Stimulated activated CD8-positive, alpha-beta memory T cell treated with anti-CD3 and anti-CD28 coated beads, Interleukin-7, amount 100 ng/mL, for 4 hours (primary cell): ENCODE measurements at places on chromosomes 6 and 20.
A peak's percentile ranks its signal among the peaks of the same experiment; 100 is the strongest.

DNA sequence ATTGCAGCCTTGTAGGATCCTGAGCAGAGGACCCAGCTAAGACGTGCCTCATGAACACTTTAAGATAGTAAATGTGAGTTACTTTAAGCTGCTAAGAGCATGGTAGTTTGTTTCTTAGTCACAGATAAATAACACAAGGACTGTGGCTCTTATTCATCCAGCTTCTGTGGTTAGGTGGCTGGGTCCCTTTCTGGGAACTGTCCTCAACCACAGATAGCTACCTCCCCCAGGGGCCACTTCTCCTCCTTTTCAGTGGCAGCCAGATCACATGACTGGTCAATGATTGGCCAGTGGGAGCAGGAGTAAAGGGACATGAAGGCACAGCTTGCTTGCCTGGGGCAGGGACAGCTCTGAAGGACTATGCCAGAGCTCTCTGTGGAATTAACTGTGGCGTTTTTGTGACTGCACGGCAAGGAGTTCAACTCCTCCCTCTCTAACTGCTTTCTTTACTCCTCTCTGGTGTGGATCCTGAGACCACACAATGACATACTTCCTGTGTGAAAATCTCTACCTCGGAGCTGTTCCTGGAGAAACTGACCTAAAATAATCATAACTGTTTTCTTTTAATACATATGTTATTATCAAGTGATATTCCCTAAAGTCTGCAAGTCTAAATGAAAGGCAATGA, 76.5 kb downstream of the NRN1 start:
- no peak for DNase-seq

GRCh38 chr6:138372711-138373463, 4.8 kb upstream of the SMIM28 start:
- DNase-seq: no peak

- DNase-seq: no peak
These were observed 228.4 kb upstream of the BTBD3 start for GRCh38 chr20:11689262-11689661.

DNA sequence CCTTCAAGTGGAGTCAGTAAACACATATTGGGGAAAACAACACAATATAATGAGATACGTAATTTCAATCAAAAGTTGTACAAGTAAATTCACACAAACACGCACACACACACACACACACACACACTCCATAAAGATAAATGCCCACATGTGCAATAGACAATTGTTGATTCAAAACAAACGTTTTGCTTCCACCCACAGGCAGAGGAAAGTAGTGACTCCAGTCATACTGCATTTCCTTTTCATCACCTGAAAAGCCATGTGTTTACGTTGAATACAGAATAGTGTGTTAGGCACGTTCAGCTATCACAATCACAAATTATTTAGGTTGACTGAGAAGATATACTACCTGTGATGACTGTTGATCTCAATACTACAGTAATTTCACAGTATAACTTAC, 443.8 kb upstream of the MANEA start:
- DNase-seq: no peak

DNA sequence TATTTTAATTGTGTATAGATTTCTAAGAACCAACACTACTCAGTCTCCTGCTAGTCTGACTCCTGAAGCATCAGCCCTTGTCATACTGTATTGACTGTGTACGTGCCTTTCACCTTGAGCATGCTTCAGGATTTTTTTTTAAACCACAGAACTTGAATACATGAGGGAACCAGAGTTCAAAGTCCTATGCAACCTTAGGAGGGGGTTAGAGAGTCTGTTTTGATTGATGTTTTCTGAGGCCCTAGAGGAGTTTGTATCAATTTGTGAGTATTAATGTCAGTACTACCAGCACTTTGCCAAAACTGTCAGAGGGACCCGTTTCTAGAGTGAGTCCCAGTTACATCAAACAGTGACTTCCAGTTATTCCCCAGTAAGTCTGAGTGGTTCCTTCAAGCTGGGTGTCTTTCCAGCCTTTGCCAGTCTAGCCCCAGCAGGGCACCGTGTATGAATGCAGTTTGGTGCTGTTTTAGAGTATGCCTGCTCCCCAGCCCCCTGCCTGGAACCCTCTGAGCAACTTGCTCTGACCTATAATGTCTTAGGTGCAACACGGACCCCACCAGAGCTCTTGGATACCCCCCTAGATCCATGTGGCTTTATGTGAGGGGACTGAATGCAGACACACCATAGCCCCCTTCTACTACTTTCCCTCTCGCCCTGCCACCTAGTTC, 8.5 kb downstream of the TP53INP2 start:
- no peak for DNase-seq

DNA sequence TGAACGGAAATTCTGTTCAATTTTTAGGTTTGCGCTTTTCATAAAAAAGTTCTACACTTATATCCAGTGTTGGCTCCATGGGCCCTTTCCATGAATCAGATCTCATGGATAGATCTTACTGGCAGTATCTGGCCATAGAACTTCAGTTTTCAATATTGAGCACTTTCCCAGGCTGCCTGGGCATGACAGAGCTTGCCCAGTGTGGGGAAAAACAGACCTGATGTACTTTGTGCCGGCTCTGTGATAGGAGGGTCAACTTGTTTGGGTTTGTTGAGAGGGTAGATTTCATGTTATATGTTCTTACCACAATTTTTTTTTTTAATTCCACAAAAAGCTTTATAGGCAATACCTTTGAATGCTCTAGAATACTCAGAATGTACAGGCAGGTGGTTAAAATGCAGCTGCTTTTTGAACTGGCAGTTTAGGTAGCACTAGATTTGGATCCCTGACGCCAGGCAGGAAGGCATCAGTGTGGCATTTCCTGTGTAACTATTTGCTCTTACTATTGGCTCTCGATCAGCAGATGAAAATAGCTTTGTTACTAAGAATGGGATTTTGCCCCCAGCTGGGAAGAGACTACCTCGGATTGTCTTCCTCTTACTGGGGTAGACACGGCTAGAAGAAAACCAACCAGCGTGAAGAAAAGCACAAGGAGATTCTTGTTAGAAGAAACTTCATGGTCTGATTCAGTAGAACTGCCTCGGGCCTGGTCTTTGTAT, 404.9 kb upstream of the SOX4 start:
- DNase-seq: no peak

GRCh38 chr6:72250664-72251063, 364.3 kb downstream of the RIMS1 start:
- DNase-seq: no peak

GRCh38 chr6:33314943-33315792, 1.3 kb upstream of the TAPBP start:
- no peak for DNase-seq

DNA sequence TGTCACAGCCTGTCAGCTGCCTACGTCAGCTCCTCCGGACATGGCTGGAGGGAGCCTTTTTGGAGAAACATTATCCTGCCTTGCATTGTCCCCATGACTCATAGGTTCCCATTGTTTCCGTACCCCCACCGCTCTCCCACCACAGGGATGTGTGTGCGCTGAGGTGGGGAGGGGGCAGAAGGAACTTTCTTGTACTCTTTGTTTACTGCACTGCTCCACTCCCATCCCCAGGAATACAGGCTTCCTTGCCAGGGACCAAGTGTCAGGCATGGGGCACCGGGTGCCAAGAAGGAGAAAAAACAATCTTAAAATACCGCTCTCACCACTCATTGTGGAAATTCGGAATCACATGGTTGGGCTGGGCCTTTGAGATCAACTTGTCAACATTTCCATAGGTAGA, 51.0 kb downstream of the KCNK5 start:
- DNase-seq: no peak

GRCh38 chr6:33123732-33124524, 48.1 kb downstream of the HLA-DPB1 start:
- DNase-seq: no peak

- DNase-seq: peak; percentile 57
These were observed 824 bp downstream of the MPC1 start for GRCh38 chr6:166381733-166382499.

DNA sequence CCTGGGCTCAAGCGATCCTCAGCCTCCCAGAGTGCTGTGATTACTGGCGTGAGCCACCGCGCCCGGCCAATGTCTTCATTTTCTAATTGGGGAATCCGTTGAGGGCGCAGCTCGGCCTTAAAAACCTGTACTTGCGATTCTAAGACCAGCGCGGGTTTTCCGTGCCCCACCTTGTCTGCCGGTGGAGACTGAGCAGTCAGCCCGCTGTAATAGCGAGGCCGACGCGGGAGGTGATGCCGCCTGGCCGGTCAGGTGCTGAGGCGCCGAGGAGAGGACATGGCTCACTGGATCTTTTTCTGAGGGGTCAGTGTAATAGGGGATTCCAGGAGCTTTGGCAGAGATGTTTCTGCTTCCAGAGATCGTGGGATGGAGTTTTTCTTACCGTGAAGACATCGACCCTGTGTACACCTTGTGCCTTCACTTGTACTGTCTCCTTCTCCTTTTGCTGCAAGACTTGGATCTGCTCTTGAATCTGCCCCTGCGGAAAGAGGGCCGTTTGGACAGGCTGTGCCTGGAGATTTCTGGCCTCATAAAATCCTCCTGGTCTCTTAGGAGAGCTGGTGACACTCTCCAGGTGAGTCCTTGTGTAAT, 1.5 kb downstream of the TRIM31 start:
- no peak for DNase-seq

- no peak for DNase-seq
These were observed 64.9 kb downstream of the CHD6 start for GRCh38 chr20:41553142-41553879.

GRCh38 chr20:1955217-1955616, 38.6 kb downstream of the PDYN start:
- DNase-seq: no peak

- no peak for DNase-seq
These were observed 1.3 kb downstream of the EPPIN start for GRCh38 chr20:45545754-45546453.

- no peak for DNase-seq
These were observed 286.1 kb downstream of the SYNE1 start for GRCh38 chr6:152351110-152351509.

GRCh38 chr20:16710781-16711180, 19.0 kb upstream of the SNRPB2 start:
- DNase-seq: no peak

GRCh38 chr20:31722257-31723068, at the start of gene BCL2L1:
Gene BCL2L1 (minus strand): TSS chr20:31722868. CDS start chr20:31722218, 650 bp downstream.
- DNase-seq: peak; percentile 85

DNA sequence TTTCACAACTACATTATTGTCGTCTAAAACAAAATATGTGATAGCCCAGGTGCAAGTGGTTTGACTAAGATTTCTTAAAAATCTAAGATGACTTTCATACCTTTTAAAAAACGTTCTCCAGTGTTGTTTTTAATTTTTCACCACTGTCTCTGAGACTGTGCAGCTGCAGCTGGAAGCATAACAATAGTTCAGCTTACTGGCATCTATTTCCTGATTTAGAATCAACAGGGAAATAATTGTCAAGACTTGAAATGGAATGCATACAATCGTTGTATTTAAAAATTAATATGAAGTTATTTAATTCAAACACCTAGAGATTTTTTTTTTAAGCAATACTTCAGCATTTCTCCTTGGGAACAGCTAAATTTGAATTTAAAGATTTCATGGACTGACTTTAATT, 982.0 kb upstream of the EPHA7 start:
- no peak for DNase-seq

GRCh38 chr6:151291722-151292059, 51.9 kb downstream of the AKAP12 start:
- no peak for DNase-seq

DNA sequence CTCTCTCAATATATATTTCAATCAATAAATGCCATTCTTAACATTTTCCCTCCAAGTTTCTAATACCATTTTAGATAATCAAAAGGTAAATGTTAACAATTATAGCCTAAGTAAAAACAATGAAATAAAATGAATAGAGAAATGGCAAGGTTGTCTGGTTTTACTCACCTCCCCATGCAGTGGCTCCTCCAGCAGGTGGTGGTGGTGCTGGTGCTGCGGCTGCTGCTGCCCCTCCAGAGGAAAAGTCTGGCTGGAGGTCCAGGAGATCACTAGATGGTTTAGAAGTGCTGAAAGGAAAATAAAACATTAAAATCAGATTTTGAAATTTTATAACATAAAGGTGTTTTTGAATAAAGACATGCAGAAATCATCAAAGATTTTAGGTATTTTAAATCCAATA, 93.2 kb downstream of the PRSS35 start:
- DNase-seq: no peak

DNA sequence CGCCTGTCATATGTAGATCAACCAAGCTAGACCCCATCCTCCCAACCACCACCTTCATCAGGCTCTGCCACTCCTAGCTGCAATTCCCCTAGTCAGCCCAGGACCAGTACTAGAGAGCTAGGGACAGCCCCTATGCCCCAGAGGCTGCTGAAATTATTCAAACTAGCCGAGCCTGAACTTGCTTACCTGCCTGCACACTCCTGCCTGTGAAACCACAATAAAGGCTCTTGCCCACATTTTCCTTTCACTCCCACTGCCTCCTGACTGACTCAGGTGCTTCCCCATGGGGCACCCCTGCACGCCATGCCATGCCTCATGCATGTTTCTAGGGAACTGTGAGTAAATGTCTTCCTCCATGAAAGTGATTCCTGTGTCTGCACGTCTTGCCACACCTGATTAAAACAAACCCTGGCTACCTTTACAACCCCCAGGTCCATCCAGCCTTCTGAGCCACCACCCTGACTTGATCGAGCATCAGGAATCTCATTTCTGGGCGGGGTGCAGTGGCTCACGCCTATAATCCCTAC, 66.5 kb upstream of the IER3 start:
- peak; percentile 88 for DNase-seq

DNA sequence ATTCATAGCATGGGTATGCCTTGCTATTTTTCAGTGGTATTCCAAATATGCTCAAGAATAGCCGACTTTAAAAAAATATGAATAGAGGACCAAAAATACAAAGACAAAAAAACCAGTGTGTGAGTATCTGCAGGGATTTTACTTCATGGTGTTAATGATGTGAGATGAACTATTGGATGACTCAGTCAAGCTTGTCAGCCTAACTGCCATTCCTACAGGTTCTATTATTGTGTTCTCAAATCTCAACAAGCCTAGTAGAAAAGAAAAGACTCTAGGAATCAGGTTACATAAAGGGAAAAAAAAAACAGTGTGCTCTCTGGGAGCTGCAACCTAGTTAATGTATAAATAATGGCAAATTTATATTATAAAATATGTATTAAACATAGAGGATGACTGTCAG, 588.4 kb upstream of the BTBD3 start:
- DNase-seq: no peak

DNA sequence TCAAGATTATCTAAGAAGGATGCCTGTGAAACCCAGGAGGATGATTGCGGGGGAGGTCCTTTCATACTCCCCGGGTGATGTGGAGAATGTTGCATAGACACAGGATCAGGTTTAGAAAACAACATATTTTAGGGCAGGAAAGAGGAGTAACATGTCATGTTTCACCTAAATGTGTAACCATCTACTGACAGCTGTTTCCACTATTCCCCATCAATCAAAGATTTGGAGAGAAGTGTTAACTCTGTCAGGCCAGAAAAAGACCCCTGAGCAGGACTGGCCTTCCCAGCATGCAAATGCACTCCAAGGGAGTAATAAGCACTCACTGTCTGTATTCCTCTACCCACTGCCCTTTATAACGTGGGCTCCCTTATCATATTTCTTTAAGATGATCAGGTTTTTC, 148.0 kb upstream of the KCNK16 start:
- DNase-seq: no peak
